ENCODE measurements at places on chromosomes 4 and X.

DNA sequence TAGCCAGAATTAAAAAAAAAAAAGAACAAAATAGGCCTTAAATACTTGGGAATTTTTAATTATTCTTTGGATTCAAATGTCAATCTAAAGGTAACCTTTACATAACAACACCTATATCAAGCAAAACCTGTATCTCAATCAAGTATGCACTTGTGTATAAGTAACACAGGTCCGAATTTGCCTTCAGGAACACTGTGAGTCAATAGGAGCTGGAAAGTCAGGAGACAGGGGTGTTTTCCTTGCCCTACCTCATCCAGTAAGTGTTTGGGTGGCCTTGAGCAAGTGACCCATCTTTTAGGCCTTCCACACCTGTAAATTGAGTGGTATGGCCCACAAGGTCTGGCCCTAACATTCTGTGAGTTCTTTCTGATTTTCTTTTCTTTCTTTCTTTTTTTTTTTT, 40.8 kb upstream of the VEGFD start:
- DNase-seq, result no peak

GRCh38 chr4:119130365-119131065, 5.1 kb upstream of the MYOZ2 start:
- no peak for DNase-seq

DNA sequence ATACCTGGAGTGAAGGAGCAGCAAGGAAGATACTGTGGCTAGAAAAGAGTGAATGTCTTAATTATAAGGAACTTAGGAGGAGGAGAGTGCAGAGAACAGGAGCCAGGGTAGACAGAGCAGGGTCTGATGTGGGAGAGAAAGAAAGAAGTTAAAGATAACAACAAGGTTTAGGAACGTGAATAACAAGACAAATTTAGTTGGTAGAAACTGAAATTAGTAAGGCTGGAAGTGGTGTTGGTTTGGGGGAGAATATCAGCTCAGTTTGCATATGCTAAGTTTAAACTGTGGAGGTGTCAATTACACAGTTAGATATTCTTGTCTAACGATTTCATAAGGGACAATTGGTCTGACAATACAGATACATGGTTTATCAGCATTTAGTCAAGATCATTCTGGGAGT, 1123.7 kb upstream of the PABPC4L start:
- no peak for DNase-seq

- DNase-seq, result no peak
Measured at GRCh38 chrX:153638436-153639176, 8.4 kb upstream of the DUSP9 start.

DNA sequence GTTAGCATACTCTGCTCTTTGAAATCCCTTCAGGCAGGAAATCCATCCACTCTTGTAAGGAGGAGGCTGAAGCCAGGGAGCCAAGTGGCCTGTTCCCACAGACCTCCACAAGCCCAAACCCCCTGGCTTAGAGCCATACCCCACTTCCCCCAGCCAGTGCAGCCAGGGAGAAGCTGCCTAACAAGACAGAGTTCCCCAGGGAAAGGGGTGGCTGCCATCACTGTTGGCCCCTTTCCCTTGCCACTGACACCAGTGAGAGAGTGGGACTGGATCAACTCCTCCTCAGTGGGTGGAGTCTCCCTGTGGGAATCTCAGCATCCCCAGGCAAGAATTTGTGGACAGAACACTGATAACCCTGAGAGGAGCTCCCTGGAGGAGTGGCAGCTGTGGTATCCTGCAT, 389.4 kb downstream of the PABPC4L start:
- no peak for DNase-seq

GRCh38 chr4:120008957-120009356, 57.7 kb downstream of the MAD2L1 start:
- DNase-seq, result no peak

DNA sequence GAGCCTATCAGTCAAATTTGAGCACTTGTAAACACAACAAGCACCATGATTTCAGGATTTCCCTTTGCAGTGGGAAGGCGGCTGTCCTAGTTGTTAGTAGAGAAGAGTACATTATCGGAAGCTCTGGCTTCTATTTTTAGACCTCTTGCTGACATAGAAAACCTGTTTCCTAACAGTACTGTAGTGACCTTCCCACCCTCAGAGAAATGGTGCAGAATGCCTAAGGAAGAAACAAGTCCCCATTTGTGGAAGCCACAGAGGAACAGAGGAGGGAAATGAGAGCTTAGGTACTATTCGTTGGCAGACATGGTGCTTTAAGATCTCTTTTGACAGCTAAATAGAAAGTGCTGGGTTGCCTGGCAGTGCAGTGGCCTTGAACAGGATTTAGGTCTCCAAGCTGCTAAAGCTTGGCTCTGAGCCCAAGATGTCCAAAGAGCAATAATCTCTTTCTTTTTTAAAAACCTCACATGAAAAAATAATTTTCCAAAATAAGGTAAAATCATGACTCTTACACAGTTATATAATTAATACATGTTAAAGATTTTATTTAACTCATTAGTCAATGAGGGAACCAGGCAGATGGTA, 24.9 kb downstream of the GLRA2 start:
- no peak for DNase-seq

DNA sequence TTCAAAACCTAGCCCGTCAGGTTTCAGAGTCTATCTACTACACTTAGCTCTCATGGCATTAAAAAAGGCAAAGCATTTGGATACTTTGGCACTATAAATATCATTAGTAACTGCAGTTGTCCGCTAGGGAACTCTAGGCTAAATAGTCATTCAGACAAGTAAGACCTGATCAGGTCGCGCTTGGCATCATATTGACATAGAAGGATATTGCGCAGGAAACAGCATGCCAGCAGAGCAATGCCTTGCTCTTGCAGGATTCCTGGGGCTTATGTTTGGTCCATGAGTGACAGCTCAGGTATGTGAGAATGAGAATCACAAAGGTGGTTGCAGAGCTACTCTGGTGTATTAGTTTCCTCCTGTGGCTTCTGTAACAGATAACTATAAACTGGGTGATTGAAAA, 62.7 kb downstream of the KDM6A start:
- no peak for DNase-seq

- DNase-seq, result no peak
Measured at GRCh38 chr4:111537871-111538270, 607.4 kb upstream of the FAM241A start.

DNA sequence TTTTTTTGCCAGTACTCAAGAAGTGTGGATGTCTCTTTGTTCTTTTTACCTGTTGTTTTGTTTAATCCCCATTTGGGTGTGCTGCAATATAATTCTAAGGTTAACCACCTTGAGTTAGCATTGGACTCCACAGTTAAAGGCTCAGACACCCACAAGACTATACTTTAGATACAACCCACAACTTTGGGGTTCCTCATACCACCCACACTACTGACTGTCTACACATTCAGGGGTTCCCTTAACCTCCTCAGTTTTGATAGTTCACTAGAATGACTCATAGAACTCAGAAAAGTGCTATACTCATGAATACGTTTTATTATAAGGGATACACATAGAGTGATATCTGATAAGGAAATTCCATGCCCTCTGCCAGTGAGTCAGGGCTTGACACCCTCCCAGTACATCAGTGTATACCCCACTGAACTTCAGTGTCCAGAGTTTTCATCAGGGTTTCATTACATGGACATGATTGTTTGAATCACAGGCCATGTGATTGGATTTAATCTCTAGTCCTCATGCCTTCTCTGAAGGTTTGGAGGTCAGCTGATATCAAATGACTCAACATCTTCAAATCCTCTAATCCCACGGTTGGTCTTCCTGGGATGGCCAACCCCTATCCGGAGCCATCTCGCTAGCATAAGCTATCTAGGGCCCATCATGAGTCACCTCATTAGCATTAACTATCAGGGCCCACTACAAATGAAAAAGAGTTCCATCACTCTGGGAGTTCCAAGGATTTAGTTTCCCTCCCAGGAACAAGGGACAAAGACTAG, 357.7 kb upstream of the EMCN start:
- no peak for DNase-seq

DNA sequence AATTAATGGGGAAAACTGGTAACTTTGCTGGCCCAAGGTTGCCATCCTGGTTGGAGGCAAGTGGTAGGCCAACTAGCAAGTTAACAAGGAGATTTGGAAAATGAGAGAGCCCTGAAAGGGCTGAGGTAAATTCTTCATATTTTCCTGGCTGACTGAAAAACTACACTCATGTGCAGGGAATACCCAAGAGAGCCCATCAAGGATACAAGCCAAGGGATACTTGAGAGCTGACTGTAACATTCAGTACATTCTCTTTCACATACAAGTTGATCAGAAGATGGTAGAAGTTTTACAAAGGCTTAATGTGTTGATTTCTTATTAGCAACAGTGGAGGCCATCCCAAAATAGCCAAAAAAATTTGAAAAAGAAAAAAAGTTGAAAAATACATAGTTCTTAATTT, 33.3 kb downstream of the IL2 start:
- DNase-seq, result no peak

DNA sequence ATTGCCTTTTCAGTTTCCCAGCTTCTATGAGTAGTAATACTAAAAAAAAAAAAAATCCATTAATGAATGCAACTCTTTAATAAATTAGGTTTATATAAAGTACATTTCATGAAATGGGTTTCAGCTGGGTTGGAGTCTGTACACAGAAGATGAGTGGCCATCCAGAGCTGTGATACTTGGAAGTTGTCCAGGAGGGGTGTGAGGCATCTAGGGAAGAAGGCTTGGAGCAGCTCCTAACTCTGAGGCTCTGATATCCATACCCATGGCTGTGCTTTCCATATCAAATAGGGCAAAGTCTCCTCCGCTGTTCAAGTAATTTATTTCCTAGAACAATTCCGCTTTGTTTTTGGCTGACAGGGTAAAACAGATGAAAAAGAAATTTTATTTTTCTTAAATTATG, 423.3 kb upstream of the TENM3 start:
- no peak for DNase-seq

DNA sequence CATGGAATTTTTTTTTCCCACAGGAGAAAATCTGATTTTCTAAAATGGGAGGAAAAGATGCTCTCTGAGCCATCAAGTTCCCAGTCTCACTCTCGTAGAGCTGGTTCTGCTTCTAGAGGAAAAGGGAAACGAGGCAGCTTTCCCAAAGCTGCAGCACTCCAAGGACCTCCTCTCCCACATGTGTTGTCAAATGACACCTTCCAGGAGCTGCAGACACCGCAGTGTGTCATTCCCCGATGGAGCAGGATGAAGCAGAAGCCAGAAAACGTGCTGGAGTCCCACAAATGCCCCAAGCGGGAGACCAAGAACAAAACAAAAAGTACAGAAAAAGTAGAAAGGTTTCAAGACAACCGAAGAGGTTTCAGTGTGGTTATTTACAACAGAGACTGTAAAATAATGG, 348.1 kb downstream of the ARHGAP10 start:
- no peak for DNase-seq

All from T-helper 17 cell (primary cell).